NCI-H1436 (cell line): ENCODE measurements at places on chromosomes 7 and 10.

- DNase-seq, result no peak
These were observed 560.3 kb downstream of the SDK1 start for GRCh38 chr7:3861386-3861785.

GRCh38 chr7:71221049-71221448 is 89.1 kb downstream of the GALNT17 start:
- no peak for DNase-seq

GRCh38 chr10:114487815-114488536 is 83.7 kb upstream of the AFAP1L2 start:
- no peak for DNase-seq

DNA sequence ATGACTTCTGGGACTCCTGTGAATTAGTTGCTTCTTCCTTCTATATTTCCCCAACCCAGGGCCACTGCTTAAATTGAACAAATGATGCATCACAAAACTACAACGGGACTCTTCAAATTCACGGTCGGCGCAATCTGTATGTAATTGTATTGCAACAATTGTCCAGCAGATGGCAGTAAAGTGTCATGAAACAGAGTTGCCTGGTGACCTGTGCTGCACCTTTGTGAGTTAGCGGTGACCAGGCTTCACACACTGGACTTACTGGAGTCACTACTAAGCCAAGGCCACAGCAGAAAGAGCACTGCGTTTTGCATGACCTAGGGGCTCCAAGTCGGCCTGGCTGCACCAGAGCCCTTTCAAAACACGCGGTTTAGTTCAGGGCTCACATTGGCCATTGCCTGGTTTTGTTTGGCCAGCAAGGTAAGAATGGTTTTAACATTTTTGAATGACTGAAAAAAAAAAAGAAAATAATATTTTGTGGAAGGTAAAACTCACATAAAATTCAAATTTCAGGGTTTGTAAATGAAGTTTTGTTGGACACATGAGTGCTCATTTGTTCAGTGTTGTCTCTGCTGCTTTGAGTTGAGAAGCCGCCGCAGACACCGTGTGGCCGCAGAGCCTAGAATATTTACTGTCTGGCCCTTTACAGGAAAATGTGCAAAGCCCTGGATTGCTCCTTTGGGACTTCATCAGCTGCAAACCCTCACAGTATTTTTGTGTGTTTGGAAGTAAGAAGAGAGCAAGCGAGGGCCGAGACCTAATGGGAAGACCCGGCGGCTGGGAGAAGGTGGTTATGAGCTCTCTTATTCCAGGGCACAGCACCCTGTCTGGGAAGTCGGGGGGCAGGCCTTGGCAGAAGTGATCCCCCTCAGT is 23.2 kb upstream of the ZNF32 start:
- peak; percentile 7 for DNase-seq

- DNase-seq, result no peak
These were observed 562.9 kb upstream of the NRP1 start for GRCh38 chr10:33897291-33897752.

- DNase-seq, result no peak
These were observed 393 bp downstream of the ZNF467 start for GRCh38 chr7:149772956-149773434.
